ENCODE measurements at places on chromosomes 5 and 9.

DNA sequence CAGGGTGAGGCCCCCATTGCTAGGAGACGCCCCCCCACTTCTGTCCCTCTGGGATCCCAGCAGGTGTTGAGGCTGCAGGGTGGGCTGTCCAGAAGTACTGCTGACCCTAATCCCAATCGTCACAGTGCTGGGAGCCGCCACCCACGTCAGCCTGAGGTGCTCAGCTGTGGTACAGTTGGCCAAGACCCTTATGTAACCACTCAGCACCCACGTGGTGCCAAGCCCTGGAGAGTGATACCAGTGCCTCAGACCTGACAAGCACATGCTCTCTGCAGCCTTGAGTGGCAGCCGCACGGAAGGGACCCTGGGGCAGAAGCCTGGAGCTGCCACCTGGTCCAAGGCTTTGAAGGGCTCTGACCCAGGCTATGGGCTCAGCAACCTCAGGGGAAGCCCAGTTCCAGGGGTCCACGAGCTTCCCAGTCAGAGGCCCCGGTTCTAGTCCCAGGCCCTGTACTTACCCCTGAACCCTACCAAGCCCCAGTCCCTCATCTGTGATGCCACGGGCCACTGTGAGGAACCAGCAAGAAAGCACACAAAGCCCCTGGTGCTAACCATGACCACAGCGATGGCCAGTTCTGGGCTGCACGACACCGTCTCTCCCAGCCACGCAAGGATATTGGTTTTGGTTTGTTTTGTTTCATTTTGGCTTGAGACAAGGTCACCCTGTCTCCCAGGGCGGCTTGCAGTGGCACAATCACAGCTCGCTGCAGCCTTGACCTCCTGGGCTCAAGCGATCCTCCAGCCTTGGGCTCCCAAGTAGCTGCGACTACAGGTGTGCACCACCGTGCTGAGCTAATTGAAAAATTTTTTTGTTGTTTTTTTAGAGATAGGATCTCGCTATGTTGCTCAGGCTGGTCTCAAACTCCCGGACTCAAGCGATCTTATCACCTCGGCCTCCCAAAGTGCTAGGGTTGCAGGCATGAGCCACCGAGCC is 50.7 kb downstream of the DBH start:
- no peak for DNase-seq

DNA sequence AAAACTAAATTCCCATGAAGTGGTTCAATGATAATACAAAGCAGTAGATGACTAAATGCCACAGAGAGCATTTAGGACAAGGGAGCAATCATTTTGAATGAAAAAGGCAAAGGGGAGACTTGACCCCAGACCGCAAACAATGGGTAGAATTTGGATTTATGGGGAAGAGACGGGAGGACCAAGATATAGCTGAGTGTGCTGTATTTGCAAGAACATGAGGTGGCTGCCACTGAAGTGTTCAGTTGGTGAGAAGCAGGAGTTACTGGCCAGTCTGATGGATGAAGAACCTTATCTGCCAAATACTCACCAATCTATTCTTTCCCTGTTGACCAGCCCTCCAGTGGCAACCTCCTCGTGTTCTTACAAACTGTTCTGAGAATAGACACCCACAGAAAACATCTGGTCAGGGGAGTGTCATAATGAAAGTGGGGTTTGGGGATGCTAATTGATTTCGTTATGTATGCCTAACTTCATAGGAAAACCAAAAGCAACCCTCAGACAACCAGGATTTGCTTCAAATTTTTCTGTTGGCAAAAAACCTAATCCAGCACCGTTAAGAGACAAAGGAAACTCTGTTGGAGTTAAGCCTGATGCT is 19.8 kb downstream of the TDRD7 start:
- DNase-seq = no peak

- no peak for DNase-seq
Measured at GRCh38 chr5:11902201-11902619, 2.0 kb downstream of the CTNND2 start.

GRCh38 chr5:177546258-177546741 is 8.1 kb downstream of the FAM193B start:
- DNase-seq = peak; percentile 92

GRCh38 chr9:91451431-91452270 is 28.0 kb upstream of the NFIL3 start:
- peak; percentile 88 for DNase-seq

DNA sequence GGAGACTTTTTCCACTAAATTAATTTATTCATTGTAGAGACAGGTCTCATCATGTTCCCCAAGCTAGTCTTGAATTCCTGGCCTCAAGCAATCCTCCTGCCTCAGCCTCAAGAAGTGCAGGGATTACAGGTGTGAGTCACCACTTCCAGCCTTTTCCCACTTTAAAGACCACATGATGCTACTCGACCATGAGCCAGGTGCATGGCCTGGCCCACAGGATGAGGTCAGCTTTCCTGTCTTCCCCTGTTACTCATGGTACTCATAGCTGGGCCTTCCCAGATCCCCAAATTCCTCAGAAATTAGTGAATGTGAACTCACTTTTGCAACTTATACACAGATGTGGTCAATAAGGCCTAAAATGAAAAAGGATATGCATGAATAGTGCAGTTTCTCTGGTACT is 395.9 kb downstream of the SEMA5A start:
- DNase-seq = peak; percentile 85

DNA sequence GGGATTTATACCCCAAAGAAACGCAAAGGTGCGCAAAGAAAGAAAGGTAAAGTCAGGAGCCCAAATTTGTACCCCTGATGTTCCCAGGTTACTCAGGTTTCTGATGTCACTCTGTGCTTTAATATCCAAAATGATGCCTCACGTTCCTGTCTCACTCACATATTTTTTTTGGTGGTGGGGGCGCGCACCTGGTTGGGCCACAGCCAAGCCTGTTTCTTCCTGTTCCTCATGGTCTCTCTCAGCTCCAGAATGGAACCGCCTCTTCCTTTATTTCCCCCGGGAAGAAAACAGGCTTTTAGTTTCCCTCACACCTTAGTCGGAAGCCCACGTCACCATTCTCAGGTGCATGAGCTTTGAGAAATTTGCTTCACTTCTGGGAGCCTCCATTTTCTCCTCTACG is 118.3 kb upstream of the BOD1 start:
- no peak for DNase-seq

DNA sequence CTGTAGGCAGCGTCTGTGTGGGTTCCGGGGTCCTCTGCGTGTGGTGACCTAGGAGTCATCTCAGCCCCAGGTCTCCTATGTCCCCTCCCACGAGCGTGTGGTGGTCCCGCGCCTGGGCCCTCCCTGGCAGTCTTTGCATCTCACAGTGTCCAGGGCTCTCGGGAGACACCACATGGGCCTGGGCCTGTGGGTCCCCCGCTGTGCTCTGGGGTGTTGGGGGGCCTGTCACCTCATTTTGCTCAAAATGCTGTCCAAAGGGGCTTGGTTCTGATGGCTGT is 27.1 kb downstream of the CEP72 start:
- DNase-seq = no peak

GRCh38 chr5:180785794-180786221 is 16.8 kb downstream of the MGAT1 start:
- DNase-seq = peak; percentile 96

GRCh38 chr5:109225716-109226625 is 183.8 kb downstream of the PJA2 start:
- DNase-seq = no peak

All from islet precursor cell (in vitro differentiated cells).